ENCODE measurements at places on chromosomes 4 and X.
A peak's percentile ranks its signal among the peaks of the same experiment; 100 is the strongest.

GRCh38 chr4:41012293-41012692 lies 202.0 kb downstream of the APBB2 start:
- no peaks in the 10 kb centered on the region for H3K36me3 ChIP-seq
- no peaks in the 10 kb centered on the region for H3K27me3 ChIP-seq

- no peak for DNase-seq
- no peaks in the 10 kb centered on the region for H3K4me1 ChIP-seq
- no peaks in the 10 kb centered on the region for H3K27me3 ChIP-seq
- H3K36me3 ChIP-seq = peaks cover 19% of the 10 kb centered on the region
- no peak overlapping the region for H3K4me3 ChIP-seq
These were observed 14.0 kb upstream of the UBA6 start for GRCh38 chr4:67714955-67715354.

DNA sequence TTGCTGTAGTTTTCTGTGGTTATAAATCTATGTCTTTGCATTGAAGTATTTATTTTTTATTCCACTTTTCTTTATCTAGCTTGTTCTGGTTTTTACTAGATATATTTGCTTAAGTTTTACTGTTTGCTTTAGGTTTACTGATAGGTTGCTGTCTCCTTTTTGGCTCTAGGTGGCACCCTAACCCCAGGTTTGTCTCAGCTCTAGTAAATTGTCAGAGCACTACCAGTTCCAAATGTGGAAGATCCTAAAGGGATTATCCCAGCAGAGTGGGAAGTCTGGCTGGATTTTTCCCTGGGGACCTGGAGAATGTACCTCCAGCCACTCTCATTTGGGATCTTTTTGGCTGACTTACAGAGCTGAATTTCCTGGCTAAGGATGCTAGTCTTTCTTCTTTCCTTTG lies 106.1 kb downstream of the PBDC1 start:
- no peaks in the 10 kb centered on the region for H3K27me3 ChIP-seq
- H3K36me3 ChIP-seq = no peaks in the 10 kb centered on the region
- no peak overlapping the region for H3K4me3 ChIP-seq
- DNase-seq = peak; percentile 36
- H3K4me1 ChIP-seq = no peaks in the 10 kb centered on the region

DNA sequence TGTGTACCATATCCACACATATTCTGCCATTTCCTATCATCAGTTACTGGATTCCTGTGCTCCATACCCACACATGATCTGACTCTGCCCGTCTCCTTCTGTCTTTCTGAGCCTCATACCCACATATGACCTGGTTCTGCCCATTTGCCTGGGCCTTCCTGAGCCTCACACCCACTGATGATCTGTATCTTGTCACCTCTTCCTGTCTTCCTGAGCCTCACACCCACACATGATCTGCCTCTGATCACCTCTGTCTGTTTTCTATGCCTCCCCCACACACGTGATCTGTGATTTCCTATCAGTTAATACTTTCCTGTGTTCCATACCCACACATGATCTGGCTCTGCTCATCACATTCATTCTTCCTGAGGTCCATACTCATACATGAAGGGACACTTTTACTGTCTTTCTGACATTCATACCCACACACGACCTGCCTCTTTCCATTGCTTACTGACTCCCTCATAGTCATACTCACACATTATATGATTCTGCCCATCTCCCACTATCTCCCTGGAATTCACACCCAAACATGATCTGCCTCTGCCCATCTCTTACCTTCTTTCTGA lies 32.5 kb downstream of the SCML1 start:
- H3K27ac ChIP-seq = no peak overlapping the region
- H3K4me1 ChIP-seq = no peaks in the 10 kb centered on the region
- DNase-seq = no peak
- H3K4me3 ChIP-seq = no peak overlapping the region
- no peaks in the 10 kb centered on the region for H3K27me3 ChIP-seq
- H3K36me3 ChIP-seq = no peaks in the 10 kb centered on the region

DNA sequence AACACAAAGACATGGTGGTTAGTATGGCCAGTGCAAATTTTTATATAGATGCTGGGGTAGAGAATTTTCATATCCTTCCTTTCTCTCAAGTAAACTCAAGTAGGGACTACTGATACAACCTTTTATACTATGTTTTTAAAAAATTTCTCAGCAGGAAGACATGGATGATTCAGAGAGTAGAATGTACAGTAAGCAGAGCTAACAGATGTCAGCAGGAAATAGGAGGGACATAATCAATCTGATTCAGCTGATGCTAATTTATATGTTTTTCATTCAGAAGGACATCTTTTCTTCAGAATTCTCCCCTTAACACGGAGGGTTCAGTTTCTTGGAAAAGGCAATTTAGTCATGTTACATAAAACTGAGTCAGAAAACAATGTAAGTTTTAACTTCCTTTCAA lies 95.4 kb downstream of the GRIA2 start:
- no peaks in the 10 kb centered on the region for H3K27me3 ChIP-seq
- no peaks in the 10 kb centered on the region for H3K4me1 ChIP-seq
- no peak for DNase-seq
- H3K27ac ChIP-seq = no peak overlapping the region
- no peaks in the 10 kb centered on the region for H3K36me3 ChIP-seq
- no peak overlapping the region for H3K4me3 ChIP-seq

GRCh38 chrX:100883654-100884053 lies 9.5 kb upstream of the NOX1 start:
- H3K27ac ChIP-seq = no peak overlapping the region
- no peak overlapping the region for H3K4me3 ChIP-seq
- no peak for DNase-seq
- no peaks in the 10 kb centered on the region for H3K27me3 ChIP-seq
- H3K4me1 ChIP-seq = no peaks in the 10 kb centered on the region

DNA sequence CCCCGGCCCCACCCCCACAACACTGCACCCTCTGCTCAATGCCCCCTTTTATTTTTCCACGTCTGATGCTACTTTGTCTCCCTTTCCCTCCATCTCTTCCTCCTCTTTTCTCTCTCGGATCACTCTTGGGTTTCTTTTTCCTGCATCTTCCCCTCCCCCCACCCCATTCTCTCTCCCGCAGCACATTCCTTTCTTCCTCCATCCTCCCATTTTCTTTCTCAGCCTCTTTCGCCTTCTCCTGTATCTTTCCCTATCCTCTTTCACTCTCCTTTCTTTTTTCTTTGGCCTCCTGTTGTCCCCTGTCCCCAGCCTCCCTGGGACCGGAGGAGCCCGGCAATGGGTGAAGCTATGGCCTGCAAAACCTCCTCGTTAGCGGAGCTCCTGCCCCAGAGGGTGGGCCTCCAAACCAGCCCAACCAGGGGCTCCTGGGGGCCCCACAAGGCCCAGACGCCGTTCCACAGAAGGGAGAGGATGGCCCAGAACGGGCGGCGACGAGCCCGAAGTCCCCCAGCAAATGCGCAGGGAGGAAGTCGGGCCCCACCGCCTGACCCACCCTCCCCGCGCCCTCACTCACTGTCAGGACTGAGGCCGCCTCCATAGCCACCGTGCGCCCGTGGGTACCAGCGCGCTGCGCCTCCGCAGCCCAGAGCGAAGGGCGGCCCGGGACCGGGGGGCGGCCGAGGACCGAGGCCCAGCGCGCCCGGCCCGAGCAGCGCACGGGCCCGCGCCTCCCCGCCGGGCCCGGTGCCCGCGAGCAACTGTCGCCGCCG lies 807 bp downstream of the HMX1 start:
- no peaks in the 10 kb centered on the region for H3K36me3 ChIP-seq
- H3K27ac ChIP-seq = no peak overlapping the region
- H3K27me3 ChIP-seq = no peaks in the 10 kb centered on the region

- no peaks in the 10 kb centered on the region for H3K4me1 ChIP-seq
- no peaks in the 10 kb centered on the region for H3K36me3 ChIP-seq
- H3K4me3 ChIP-seq = no peak overlapping the region
- no peaks in the 10 kb centered on the region for H3K27me3 ChIP-seq
- H3K27ac ChIP-seq = no peak overlapping the region
These were observed 265.2 kb upstream of the BOD1L1 start for GRCh38 chr4:13892739-13893105.

- peak overlapping the region; percentile 92 for H3K27ac ChIP-seq
- peak overlapping the region; percentile 50 for H3K4me3 ChIP-seq
- H3K27me3 ChIP-seq = no peaks in the 10 kb centered on the region
- H3K4me1 ChIP-seq = peaks cover 30% of the 10 kb centered on the region
- no peak for DNase-seq
- peaks cover 5% of the 10 kb centered on the region for H3K36me3 ChIP-seq
These were observed 278 bp downstream of the RELL1 start for GRCh38 chr4:37685823-37686372.

- no peaks in the 10 kb centered on the region for H3K27me3 ChIP-seq
- H3K4me1 ChIP-seq = no peaks in the 10 kb centered on the region
- DNase-seq = no peak
- H3K27ac ChIP-seq = no peak overlapping the region
These were observed 64.1 kb downstream of the USP46 start for GRCh38 chr4:52595001-52595400.

- H3K27ac ChIP-seq = no peak overlapping the region
- DNase-seq = no peak
- no peak overlapping the region for H3K4me3 ChIP-seq
- no peaks in the 10 kb centered on the region for H3K27me3 ChIP-seq
These were observed 60.0 kb upstream of the PAK3 start for GRCh38 chrX:111035991-111036390.

DNA sequence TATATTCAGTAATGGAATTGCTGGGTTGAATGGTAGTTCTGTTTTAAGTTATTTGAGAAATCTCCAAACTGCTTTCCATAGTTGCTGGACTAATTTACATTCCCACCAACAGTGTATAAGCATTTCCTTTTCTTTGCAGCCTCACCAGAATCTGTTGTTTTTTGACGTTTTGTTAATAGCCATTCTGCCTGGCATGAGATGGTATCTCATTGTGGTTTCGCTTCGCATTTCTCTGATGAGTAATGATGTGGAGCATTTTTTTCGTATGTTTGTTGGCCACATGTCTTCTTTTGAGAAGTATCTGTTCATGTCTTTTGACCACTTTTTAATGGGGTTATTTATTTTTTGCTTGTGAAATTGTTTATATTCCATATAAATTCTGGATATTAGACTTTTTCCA lies 13.6 kb upstream of the MAGED4B start:
- H3K36me3 ChIP-seq = no peaks in the 10 kb centered on the region
- H3K4me1 ChIP-seq = no peaks in the 10 kb centered on the region
- no peaks in the 10 kb centered on the region for H3K27me3 ChIP-seq

GRCh38 chr4:102627831-102628523 lies 126.8 kb downstream of the NFKB1 start:
- H3K36me3 ChIP-seq = no peaks in the 10 kb centered on the region
- H3K27me3 ChIP-seq = no peaks in the 10 kb centered on the region
- H3K27ac ChIP-seq = no peak overlapping the region
- no peak for DNase-seq
- H3K4me3 ChIP-seq = no peak overlapping the region

- DNase-seq = no peak
- peaks cover 13% of the 10 kb centered on the region for H3K36me3 ChIP-seq
- H3K27ac ChIP-seq = no peak overlapping the region
These were observed 1.6 kb downstream of the SLC35A2 start for GRCh38 chrX:48909703-48910294.

GRCh38 chrX:23841847-23842522 lies 59.0 kb downstream of the SAT1 start:
- no peaks in the 10 kb centered on the region for H3K4me1 ChIP-seq
- no peak overlapping the region for H3K4me3 ChIP-seq
- no peaks in the 10 kb centered on the region for H3K27me3 ChIP-seq
- no peaks in the 10 kb centered on the region for H3K36me3 ChIP-seq
- no peak for DNase-seq

DNA sequence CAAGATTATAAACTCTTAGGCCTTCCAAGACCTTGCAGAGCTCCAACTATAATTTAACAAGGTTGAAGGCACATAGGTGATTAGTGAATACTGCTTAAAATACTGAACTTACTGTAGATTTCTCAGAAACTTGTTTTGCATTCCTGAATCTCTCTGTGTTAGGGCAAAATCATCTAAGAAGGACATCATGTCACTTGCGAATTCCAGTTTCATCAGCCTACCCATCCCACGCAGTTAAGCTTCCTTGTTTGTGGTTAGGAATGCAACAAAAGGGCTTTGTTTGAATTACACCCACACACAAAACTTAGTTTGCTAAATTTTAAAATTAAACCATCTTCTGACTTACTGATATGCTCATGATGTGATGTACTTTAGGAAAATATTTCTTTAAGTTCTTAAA lies 174.0 kb downstream of the SOWAHB start:
- no peaks in the 10 kb centered on the region for H3K27me3 ChIP-seq
- no peak overlapping the region for H3K4me3 ChIP-seq
- no peak for DNase-seq
- no peaks in the 10 kb centered on the region for H3K4me1 ChIP-seq
- no peak overlapping the region for H3K27ac ChIP-seq

DNA sequence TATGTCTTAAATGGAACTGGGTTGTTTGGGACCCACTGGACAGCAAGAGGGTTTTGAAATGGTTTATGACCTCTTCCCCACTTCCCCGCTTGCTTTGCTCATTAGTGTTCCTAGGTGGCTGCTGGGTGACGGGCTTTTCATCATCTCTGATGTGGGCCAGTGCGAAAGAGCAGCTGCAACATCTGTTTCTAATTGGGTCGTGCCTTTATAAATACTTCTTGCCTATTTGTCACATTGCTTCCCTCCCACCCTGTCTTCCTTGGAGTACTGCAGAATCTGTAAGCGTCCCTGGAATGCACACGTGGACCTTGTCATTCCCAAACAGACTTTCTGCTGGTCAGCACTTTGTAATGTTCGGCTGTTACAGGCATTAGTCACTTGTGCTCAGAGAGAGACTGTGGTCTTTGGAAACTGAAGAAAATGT lies 35.2 kb downstream of the SEPTIN11 start:
- H3K36me3 ChIP-seq = no peaks in the 10 kb centered on the region
- H3K27ac ChIP-seq = no peak overlapping the region
- no peaks in the 10 kb centered on the region for H3K27me3 ChIP-seq
- peaks cover 37% of the 10 kb centered on the region for H3K4me1 ChIP-seq
- no peak for DNase-seq

GRCh38 chrX:17968367-17968766 lies 107.3 kb upstream of the RAI2 start:
- H3K27me3 ChIP-seq = no peaks in the 10 kb centered on the region
- H3K27ac ChIP-seq = no peak overlapping the region
- H3K36me3 ChIP-seq = no peaks in the 10 kb centered on the region
- no peaks in the 10 kb centered on the region for H3K4me1 ChIP-seq

DNA sequence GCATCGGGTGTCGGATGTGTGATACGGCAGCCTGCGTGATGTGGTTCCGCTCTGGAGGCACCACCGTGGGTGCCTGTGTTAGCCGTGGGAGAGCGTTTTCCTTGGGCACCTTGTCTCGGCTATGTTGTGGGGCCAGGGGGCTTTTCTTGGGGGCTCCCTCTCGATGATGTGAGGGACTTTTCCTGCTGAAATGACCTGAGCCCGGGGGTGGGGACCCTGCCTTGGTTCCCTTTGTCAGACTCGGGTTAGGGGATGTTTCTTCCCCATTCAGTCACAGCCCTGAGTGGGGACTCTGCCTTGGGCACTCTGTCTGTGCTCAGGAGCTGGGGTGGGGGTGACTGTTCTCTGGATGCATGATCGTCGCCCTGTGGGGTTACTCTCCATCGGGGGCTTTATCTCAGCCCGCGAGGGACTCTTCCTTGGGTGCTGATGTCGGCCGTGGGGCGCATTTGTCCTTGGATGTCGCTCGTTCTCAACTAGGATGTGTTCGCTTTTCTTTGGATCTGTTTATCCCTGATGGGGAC lies 26.7 kb downstream of the CT45A3 start:
- H3K27me3 ChIP-seq = no peaks in the 10 kb centered on the region
- H3K36me3 ChIP-seq = no peaks in the 10 kb centered on the region
- H3K27ac ChIP-seq = no peak overlapping the region
